Left lobe of liver (tissue), 2 donors: ENCODE measurements at places on chromosomes 11 and 22. TPM values are rescaled to one million over a fixed set of nuclear protein-coding genes. Genes with fewer than 3 reads are reported as not detected.

- no peak for DNase-seq
These were observed 67.0 kb downstream of the BCL2L13 start for GRCh38 chr22:17705546-17705945.

DNA sequence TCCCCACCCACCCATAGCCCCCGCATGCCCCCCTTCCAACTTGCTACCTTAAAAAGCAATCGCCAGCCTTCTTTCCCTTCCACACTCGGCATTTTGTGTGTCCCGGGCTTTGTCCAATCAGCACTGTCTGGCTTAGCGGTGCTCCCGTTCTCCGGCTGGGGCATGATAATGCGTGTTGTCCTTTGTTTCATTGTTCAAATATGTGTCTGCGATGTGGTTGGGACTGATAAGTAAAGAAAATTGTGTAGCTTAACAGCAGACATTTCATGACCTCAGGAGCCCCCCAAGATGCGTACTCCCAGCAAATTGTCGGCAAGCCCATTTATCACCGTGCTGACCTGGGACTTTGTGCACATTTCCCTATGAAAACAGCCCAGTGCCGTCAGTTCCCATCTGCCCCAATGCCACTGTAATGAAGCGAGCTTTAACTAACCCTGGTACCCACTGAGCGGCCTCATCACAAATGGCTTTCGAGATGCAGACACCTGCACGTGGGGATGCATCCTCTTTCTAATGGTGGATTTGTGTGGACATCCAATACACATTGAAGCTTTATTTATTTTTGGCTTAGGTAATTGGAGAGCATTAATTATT, 167.0 kb upstream of the E2F8 start:
- no peak for DNase-seq

ISX gene
- not detected for total RNA-seq

TESMIN gene
- total RNA-seq: 0.70 TPM
